ENCODE measurements at places on chromosomes 4 and X. TPM values are rescaled to one million over a fixed set of nuclear protein-coding genes. Genes with fewer than 3 reads are reported as not detected.

GRCh38 chrX:12378706-12379105 is 240.4 kb downstream of the FRMPD4 start:
- no peak for DNase-seq

GRCh38 chr4:6264225-6264540 is 5.5 kb upstream of the WFS1 start:
- peak; percentile 39 for DNase-seq

DNA sequence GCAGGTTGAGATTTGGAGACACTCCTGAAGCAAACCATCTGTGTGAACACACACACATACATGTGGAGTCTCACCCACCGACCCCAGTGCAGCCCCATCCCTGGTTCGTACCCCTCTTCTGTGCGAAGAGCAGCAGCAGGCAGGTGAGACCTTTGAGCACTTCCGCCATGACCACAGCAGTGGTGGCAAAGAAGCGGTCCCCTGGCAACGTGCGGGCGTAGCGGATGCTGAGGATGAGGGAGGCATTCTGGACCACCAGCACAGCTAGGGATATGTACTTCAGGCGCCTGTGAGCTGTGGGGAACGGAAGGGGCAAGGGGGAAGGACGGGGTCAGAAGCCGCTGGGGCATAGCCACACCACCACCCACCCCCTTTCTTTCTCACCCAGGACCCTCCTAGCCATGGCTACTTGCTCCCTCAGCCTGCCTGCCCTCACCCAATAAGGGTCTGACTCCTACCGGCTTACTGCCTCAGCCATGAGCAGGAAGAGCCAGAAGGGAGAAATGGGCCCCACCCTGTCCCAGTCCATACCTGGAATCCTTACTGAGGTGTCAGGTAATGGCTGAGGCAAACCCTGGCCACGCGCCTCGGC is 1.6 kb downstream of the SLC35A2 start:
- no peak for DNase-seq

DNA sequence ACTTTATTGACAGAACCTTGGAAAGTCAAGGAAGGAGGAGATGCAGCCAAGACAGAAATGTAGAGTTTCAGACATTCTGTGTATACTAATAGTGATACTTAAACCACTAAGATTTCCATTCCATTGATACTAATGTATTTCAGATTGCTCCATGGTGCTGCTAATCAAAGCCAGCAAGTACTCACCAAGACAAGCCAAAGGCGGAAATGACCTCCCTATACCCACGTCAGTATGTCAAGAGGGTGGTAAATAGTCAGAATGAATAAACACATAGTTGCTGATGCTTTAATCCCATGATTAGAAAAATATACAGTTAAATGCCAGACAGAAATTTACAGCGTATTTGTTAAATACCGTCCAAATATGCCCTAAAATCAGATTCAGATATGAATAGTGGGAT is 417.8 kb upstream of the INTU start:
- DNase-seq = no peak

DNA sequence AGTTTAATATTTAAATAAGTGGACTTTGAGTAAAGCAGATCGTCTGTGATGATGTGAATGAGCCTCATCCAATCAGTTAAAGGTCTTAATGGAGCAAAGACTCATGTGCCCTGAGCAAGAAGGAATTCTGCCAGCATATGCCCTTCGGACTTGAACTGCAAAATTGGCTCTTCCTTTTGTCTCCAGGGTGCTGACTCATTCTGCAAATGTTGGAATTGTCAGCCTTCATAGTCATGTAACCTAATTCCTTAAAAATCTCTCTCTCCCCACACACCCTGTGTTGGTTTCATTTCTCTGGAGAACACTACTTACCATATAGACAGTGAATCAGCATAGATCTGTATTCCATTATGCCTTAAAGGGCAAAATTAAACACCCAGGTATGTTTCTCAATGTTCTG is 609.8 kb upstream of the GALNTL6 start:
- no peak for DNase-seq

- no peak for DNase-seq
These were observed 78.3 kb downstream of the FHDC1 start for GRCh38 chr4:153014460-153014859.

DNA sequence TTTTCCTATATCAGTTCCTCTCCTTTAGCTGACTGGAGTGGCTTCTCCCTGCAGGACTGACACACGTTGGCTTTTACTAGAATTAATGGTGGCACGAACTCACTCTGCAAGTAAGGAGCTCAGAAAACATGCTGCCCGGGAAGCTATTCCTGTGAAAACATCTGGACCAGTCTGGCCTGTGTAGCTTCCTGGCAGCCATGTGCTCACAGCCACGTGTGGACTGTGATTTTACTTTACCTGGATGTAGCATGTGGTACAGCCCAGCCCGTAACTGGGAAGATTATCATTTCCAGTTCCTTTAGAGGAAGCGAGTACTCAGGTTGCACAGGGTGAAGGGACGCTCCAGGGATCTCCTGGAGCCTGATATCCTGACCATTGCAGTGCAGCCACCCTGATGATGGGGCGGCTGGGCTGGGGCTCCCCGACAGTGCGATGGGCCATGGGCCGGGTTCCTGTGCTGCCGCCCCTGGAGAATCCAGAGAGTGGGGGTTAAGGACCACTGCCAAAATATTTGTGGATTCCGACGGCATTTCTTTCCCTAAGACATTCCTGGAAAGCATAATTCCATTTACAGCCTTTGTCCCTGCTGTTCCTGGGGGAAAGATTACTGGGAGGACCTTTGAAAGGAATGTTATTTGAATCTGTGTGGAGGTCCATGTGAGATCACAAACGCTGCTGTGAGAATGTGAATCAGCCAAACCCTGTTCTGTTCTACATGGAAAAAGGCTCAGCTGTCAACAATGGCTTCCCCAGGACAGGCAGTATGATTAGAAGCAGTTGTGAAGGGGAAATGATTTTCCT is 35.0 kb downstream of the PROM1 start:
- DNase-seq = no peak

GRCh38 chr4:104571341-104571740 is 76.6 kb upstream of the CXXC4 start:
- DNase-seq = no peak

- DNase-seq = peak; percentile 29
These were observed 325.7 kb downstream of the PCDH7 start for GRCh38 chr4:31045724-31046318.

- no peak for DNase-seq
These were observed 103.0 kb upstream of the MAML3 start for GRCh38 chr4:140256941-140257340.

DNA sequence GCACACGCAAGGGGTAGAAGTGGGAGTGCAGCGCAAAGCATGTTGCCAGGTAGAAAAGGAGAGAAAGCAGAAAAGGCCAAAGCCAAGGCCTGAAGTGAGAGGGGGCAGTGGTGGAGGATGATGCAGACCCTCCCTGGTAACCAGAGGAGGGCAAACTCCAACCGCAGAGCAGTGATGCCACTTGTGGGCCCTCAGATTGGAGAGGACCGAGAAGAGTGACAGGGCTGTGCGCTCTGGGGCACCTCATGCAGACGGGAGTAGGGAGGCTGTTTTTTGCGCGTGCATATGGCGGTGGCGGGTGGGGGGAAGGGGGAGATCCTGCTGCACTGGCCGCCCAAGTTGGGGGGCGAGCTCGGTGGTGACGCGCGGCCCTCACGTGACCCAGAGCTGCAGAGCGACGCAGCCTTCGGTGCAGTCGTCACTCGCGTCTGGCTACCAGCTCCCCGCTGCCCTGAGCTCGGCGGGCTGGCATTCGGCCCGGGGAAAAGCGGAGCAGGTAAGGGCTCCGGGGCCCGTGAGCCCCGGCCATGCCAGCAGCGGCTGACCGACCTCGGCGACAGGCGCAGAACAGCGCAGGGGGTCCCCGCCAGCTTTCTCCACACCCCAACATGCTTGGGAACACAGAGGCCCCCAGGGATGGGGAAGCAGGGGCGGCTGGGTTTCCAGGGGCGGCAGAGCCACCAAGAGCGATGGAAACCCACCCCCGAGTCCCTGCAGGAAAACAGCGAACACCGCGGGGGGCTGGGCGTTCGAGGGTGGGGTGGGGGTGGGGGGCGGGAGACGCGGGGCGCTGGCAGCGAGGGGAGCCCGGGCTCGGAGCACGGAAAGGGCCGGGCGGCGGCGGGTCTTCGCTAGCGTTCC is at the start of gene BEX3:
Gene BEX3 (plus strand): TSS at position 421 of the 861 bp plus-strand sequence. CDS start 984 bp downstream, outside the sequence.
- DNase-seq = peak; percentile 86

RLIM gene
- 52.7 TPM for total RNA-seq

RPS6KA6 gene
- 10.3 TPM for total RNA-seq

BEND2 gene
- not detected for total RNA-seq

MAGEC3 gene
- not detected for total RNA-seq

CCNA2 gene
- total RNA-seq = 26.6 TPM
